ENCODE measurements at places on chromosomes 2 and 18. TPM values are rescaled to one million over a fixed set of nuclear protein-coding genes. Genes with fewer than 3 reads are reported as not detected.

GRCh38 chr2:197805715-197806633, 1.6 kb downstream of the PLCL1 start:
- no peak for DNase-seq

DNA sequence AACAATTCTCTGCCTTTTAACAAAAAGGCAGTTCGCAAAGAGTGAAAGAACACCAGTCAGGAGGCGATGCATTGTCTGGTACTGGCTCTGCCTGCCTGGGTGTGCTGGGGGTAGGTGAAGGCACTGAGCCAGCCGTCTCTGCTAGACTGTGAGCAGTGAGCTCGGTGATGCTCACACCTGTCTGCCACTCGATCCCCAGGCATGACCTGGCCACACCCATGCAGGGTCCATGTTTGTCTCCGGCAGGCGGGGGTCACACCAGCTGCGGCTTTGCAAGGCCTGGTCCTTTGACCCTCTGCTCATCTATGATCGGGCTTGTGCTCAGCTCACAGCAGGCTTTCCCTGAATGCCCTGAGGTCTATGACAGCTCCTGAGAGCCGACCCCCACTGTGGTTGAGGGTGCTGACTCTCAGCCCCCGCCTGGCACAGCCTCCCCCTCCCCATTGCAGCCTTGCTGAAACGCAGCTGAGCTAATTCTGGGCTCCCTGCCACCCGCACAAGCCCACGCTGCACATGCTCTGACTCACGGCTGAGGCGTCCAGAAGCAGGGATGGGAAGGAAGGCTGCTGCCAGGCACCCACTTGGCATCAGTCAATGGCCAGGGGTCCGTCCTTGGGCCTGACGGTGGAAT, 23.7 kb downstream of the CRACDL start:
- peak; percentile 63 for DNase-seq

DNA sequence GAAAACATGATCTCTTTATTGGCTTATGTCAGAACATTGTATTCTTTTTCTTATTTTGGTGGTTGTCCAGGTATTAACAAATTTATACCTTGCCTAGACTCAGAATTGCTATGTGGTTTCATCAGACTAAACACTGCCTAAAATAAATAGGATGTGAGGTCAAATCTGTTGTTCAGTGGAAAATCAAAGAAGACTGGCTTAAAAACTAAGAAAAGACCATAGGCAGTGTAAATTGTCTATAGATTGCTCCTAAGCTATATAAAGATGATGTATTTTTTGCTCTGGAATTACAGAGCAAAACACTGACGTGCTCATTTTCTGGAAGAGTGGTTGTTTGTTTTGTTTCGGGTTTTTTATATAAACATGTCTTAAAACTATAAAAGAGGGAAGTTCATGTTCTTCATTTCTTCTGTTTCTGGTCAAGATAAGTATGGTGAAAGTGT, 266.0 kb downstream of the ALPK2 start:
- no peak for DNase-seq

GRCh38 chr2:197158591-197159550, 151.7 kb downstream of the ANKRD44 start:
- no peak for DNase-seq

- DNase-seq: no peak
Measured at GRCh38 chr18:47932603-47933002, 2.1 kb upstream of the SMAD2 start.

DNA sequence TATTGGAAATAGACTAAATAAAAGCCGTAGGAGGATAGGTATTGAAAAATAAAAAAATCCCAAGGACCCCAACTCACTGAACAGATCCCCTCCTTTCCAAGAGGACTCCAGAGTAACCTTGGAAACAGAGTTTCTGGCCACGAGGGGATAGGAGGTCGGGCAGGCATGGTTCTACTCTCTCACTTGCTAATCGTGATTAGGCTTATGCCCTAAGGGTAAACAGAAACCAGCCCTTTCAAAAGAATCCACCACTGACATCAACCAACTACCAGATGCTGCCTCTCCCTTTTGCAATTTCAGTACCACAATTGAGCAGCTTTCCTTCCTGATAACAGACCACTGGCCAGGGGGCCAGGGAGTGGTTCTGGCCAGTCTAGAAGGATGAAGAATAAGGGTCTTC, 477.8 kb downstream of the EIPR1 start:
- peak; percentile 79 for DNase-seq

DNA sequence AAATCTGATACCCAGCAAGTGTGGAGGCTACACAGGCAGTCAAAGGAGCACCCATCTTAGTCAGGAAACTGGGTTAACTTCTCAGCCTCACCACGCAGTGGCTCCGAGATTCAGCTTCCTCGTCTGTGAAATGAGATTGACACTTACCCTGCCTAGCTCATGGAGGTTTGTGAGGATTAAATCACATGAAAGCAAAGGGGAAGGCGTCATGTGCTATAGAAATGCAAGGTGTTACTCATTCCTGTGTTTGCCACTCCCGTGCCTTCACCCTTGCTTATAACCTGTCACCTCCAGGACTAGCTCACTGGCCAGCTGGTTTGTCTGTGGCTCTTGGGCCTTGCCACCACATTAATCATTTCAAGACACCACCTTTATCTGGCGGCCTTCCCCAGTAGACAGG, 118.9 kb upstream of the FOSL2 start:
- DNase-seq: no peak

GRCh38 chr2:161434118-161434517, 18.0 kb downstream of the TBR1 start:
- no peak for DNase-seq

The CERS6 gene
- 1.8 TPM for polyA plus RNA-seq

The SULT1C4 gene
- polyA plus RNA-seq: 0.18 TPM

The GDF7 gene
- polyA plus RNA-seq: 0.03 TPM

The ALPI gene
- not detected for polyA plus RNA-seq

The SLC35F6 gene
- 16.0 TPM for polyA plus RNA-seq

Measured in SK-N-SH (cell line).